ENCODE measurements at places on chromosomes 1 and 21.

DNA sequence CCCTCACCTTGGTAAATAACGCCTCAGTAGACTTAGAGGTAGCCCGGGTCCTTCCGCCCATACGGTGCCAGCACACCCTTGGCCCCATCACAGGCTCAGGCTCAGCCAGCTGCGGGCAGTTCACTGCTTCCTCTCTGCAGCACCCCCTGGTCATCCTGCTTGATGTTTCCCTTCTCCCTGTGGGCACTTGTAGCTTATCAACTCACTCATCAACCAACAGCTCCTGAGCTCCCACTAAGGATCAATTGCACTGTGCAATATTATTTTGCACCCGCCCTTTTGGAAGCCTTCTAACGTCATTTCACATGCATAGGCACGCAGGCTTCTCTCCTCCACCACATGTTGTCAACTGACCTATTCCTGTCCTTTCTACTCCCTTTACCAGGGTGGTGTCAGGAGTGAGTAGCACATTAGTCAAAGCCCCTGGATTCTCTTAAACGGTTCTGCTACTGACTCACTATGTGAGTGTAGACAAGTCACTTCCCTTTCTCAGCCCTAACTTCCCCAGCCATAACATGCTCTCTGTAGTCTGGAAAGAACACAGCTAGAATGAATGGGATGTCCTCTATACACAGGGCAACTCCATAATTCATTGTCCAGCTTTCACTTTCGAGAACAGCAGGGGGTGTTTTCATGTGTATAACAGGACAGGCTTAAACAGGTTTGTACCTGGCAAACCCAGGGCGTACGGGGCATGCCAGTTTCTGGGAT lies 47.1 kb upstream of the IRF2BP2 start:
- H3K4me3 ChIP-seq, result no peak overlapping the region
- DNase-seq, result no peak
- H3K36me3 ChIP-seq, result no peaks in the 10 kb centered on the region
- H3K4me1 ChIP-seq, result no peaks in the 10 kb centered on the region
- H3K27me3 ChIP-seq, result no peaks in the 10 kb centered on the region
- H3K27ac ChIP-seq, result no peak overlapping the region

DNA sequence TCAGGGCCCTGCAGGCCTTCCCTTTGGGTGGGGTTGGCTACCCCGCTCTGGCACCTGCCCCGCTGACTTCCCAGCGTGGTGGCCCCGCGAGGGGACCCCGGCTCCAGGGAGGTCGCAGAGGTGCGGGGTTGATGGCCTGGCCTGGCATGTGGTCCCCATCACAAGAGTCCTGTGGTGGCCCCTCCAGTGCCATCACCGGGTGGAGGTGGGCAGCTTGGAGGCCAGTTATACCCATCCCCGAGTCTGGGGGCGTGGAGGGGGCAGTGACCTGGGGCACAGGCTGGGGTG lies 26.8 kb downstream of the PRMT2 start:
- no peaks in the 10 kb centered on the region for H3K27me3 ChIP-seq
- H3K36me3 ChIP-seq, result no peaks in the 10 kb centered on the region
- H3K27ac ChIP-seq, result peak overlapping the region; percentile 50
- H3K4me1 ChIP-seq, result peaks cover 7% of the 10 kb centered on the region
- DNase-seq, result no peak

- no peak for DNase-seq
- no peak overlapping the region for H3K27ac ChIP-seq
- no peaks in the 10 kb centered on the region for H3K27me3 ChIP-seq
- H3K36me3 ChIP-seq, result no peaks in the 10 kb centered on the region
Observed at GRCh38 chr1:238811211-238811879, 575.0 kb upstream of the CHRM3 start.

DNA sequence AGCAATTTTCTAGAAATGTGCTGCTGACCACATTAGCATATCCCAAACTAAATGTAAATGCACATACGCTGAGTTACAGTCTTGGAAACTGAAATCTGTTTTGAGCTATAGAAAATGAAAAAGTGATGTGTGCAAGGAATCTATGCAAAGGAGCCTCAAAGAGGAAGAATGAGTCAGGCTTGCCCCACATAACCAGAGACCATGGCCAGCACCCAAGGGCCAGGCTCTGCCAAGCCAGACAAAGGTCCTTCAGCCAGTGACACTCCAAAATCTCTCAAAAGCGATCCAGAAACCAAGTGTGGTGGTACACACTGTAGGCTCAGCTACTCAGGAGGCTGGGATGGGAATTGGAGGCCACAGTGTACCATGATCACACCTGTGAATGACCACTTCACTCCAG lies 195.2 kb downstream of the TOMM20 start:
- peaks cover 10% of the 10 kb centered on the region for H3K4me1 ChIP-seq
- peak overlapping the region; percentile 19 for H3K27ac ChIP-seq
- no peak for DNase-seq
- no peaks in the 10 kb centered on the region for H3K27me3 ChIP-seq
- no peak overlapping the region for H3K4me3 ChIP-seq
- H3K36me3 ChIP-seq, result no peaks in the 10 kb centered on the region

GRCh38 chr21:40466893-40467483 lies 380.0 kb downstream of the DSCAM start:
- H3K4me3 ChIP-seq, result no peak overlapping the region
- no peaks in the 10 kb centered on the region for H3K4me1 ChIP-seq
- DNase-seq, result peak; percentile 35
- no peak overlapping the region for H3K27ac ChIP-seq
- no peaks in the 10 kb centered on the region for H3K36me3 ChIP-seq

- no peaks in the 10 kb centered on the region for H3K4me1 ChIP-seq
- no peaks in the 10 kb centered on the region for H3K36me3 ChIP-seq
- H3K27me3 ChIP-seq, result no peaks in the 10 kb centered on the region
- DNase-seq, result no peak
- H3K4me3 ChIP-seq, result no peak overlapping the region
Observed at GRCh38 chr1:39474810-39475209, 16.6 kb upstream of the BMP8A start.

DNA sequence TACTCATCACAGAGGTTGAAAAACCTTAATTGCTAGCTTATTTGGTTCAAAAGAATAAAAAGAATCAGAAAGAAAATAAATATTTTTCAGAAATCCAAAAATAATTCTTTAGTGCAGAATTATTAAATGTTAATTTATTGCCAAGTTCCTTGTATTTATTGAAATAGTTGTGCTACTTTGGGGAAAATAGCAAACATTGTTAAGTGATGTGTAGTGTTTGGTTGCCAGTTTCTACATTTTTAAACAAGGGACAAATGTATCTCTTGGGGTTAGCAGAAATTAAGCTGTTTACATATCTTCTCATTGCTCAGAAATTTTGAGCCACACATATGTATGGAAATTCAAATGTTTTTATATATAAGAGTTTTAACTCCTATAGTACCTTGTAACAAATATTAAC lies 775.0 kb downstream of the USP25 start:
- no peak for DNase-seq
- no peak overlapping the region for H3K4me3 ChIP-seq
- H3K4me1 ChIP-seq, result peaks cover 37% of the 10 kb centered on the region
- H3K36me3 ChIP-seq, result no peaks in the 10 kb centered on the region
- no peaks in the 10 kb centered on the region for H3K27me3 ChIP-seq
- H3K27ac ChIP-seq, result no peak overlapping the region

- no peaks in the 10 kb centered on the region for H3K27me3 ChIP-seq
- no peak for DNase-seq
- no peak overlapping the region for H3K27ac ChIP-seq
- no peaks in the 10 kb centered on the region for H3K4me1 ChIP-seq
- H3K4me3 ChIP-seq, result no peak overlapping the region
Observed at GRCh38 chr1:220195701-220196100, 76.6 kb downstream of the RAB3GAP2 start.

DNA sequence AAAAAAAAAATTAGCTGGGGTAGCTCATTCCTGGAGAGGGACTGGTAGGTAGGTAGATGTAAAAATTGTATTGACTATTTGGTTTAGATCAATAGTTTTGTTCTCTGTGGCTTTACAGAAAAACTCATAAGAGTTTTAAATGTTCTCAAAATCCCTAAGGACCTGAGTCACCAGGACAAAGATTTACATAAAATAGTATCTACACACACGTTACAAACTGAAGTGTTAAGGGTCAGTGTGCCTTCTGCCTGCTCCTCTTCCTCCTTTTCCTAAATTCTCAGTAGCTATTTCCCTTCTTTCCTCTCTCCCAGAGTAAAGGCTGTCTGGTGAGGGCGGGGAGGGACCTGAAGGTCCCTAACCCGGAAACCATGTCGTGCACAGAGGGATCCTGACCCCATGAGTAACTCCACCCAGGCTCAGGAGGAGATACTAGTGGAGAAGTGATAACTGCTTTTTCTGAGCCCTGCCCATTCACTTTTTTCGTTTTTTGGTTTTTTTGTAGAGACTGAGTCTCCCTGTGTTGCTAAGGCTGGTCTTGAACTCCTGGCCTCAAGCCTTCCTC lies 8.1 kb downstream of the PLEKHM2 start:
- no peaks in the 10 kb centered on the region for H3K27me3 ChIP-seq
- no peak for DNase-seq
- H3K4me1 ChIP-seq, result peaks cover 26% of the 10 kb centered on the region
- no peaks in the 10 kb centered on the region for H3K36me3 ChIP-seq
- no peak overlapping the region for H3K27ac ChIP-seq

DNA sequence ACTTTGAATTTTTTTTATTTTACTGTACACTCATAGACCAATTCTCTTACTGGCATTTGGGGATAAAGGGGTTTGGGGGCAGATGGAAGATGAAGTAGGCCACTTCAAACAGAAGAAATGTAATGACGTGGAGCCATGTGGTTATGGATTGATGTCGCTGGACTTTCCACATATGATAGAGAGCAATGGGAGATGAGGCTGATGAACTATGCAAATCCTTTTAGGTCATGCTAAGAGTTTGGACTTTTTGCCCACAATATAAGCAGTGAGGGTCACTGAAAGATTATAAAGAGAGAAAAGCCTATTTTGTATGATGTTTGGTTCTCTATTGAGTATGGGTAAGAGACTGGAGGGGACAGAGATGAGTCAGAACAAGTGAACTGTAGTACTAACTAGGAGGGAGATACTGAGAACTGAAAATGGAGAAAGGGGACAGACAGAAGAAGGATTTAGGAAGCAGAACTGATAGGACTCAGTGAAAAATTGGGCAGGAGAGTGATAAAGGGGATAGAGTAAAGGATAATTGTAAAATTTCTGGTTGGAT lies 9.2 kb downstream of the C1orf21 start:
- H3K4me3 ChIP-seq, result no peak overlapping the region
- H3K27me3 ChIP-seq, result no peaks in the 10 kb centered on the region
- H3K36me3 ChIP-seq, result no peaks in the 10 kb centered on the region
- H3K27ac ChIP-seq, result no peak overlapping the region
- no peaks in the 10 kb centered on the region for H3K4me1 ChIP-seq
- DNase-seq, result no peak

GRCh38 chr1:70745199-70745598 lies 302.4 kb downstream of the PTGER3 start:
- DNase-seq, result no peak
- no peak overlapping the region for H3K27ac ChIP-seq
- H3K4me1 ChIP-seq, result no peaks in the 10 kb centered on the region

DNA sequence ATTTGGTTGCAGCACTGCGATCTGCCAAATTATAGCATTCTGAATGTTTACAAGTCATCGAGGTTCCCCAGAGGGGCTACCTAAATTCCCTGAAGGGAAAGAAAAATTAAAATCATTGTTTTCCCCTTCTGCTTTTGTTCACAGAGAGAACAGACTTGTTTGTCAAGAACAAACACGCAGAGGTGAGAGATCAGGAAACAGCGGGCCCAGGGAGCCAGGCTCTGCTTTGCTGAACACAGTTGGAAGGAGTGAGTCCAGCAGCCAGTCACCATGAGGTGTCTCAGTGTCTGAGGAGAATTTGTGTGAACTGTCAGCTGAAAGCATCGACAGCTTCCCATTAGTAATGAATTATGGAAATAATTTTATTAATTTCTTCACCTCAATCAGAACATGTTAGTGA lies 52.5 kb downstream of the RWDD3 start:
- no peaks in the 10 kb centered on the region for H3K27me3 ChIP-seq
- DNase-seq, result no peak
- no peak overlapping the region for H3K27ac ChIP-seq
- H3K36me3 ChIP-seq, result no peaks in the 10 kb centered on the region
- H3K4me1 ChIP-seq, result no peaks in the 10 kb centered on the region

DNA sequence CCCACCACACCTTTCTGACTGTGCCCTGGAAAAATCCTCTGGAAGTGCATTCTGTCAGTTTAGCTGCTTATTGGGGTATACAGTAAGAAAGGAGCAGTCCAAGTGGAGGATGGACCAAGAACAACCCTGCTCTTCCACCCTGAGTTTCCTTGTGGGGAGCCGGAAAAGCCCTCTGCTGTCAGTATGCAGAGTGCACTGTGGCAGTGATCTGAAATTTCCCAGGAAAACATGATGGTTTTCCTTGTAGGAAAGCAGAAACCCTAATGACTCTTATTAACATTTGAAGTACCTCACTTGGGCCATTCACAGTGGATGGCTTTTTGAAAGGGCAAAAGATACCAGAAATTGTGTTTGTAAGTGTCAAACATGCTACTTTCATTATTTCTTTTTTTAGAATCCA lies 20.5 kb downstream of the ELAVL4 start:
- no peak overlapping the region for H3K27ac ChIP-seq
- H3K27me3 ChIP-seq, result no peaks in the 10 kb centered on the region

DNA sequence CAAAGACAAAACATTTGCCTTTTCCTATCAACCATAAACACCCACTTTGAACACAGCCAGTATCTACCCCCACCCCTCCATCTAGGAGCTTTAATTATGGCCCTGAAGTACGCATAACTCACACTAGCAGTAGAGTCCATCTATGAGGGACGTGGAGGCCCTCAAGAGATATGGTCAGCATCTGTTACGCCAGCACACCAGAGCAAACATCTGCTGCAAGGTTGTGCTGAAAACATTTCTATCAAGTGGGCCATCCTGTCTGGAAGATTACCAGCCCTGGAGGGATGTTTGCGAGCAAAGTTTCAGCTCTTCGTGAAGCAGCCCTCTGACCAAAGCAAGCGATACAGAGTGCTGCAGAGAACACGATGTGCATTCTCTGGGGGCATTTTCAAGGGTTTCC lies 74.6 kb downstream of the SLC45A1 start:
- peak overlapping the region; percentile 45 for H3K27ac ChIP-seq
- H3K36me3 ChIP-seq, result no peaks in the 10 kb centered on the region
- no peak overlapping the region for H3K4me3 ChIP-seq
- no peak for DNase-seq
- no peaks in the 10 kb centered on the region for H3K27me3 ChIP-seq

GRCh38 chr1:154014154-154014907 lies 23.8 kb downstream of the RPS27 start:
- no peak for DNase-seq
- H3K27ac ChIP-seq, result no peak overlapping the region
- no peaks in the 10 kb centered on the region for H3K27me3 ChIP-seq

DNA sequence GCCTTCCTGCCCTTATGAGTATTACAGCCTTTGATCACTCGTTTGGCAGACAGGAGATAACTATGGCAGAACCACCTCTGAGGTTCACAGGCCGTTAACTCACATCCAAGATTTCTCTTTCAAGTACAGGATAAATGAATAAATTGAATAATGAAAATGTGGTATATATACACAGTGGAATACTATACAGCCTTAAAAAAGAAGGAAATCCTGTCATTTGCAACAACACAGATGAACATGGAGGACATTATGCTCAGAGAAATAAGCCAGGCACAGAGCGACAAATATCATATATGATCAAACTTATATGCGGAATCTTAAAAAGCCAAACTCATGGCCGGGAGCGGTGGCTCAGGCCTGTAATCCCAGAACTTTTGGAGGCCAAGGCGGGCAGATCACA lies 32.6 kb downstream of the TGFBR3 start:
- H3K27ac ChIP-seq, result no peak overlapping the region
- H3K36me3 ChIP-seq, result no peaks in the 10 kb centered on the region
- DNase-seq, result no peak
- no peaks in the 10 kb centered on the region for H3K27me3 ChIP-seq
- peaks cover 49% of the 10 kb centered on the region for H3K4me1 ChIP-seq

GRCh38 chr1:111961773-111962565 lies 27.5 kb downstream of the KCND3 start:
- H3K27me3 ChIP-seq, result no peaks in the 10 kb centered on the region
- H3K4me1 ChIP-seq, result no peaks in the 10 kb centered on the region
- no peak overlapping the region for H3K4me3 ChIP-seq
- DNase-seq, result no peak

All from tibial nerve (tissue), 4 donors.